Stimulated activated CD8-positive, alpha-beta memory T cell treated with anti-CD3 and anti-CD28 coated beads, Interleukin-15, amount 100 ng/mL, for 4 hours (primary cell): ENCODE measurements at places on chromosomes 6 and 20.

DNA sequence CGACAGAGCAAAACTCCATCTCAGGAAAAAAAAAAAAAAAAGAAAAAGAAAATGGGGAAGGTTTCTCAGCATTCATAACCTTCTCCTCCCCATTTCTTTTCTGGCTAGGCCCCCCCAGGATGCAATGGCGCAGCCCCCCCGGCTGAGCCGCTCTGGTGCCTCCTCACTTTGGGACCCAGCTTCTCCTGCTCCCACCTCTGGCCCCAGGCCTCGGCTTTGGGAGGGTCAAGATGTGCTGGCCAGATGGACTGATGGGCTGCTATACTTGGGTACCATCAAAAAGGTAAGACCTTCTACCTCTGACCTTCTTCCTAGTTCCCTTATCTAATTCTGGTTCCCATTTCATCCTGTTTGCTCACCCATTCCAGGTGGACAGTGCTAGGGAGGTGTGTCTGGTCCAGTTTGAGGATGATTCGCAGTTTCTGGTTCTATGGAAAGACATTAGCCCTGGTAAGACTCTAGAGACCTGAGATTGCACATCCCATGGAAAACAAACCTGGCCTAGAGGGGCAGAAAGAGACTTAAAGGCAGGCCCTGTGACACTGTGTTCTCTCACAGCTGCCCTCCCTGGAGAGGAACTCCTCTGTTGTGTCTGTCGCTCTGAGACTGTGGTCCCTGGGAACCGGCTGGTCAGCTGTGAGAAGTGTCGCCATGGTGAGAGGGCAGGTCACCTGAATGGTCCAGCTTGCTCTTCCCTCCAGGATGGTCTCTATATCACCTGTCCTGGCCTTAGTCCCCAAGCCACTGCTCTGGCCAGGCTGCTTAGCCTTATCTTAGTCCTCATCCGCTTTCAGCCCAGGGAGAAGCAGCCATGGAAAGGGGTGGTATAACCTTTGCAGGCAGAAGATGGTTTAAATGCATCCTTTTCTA, 1.6 kb downstream of the PHF1 start:
- DNase-seq = no peak

GRCh38 chr20:24736131-24736843, 212.8 kb upstream of the CST7 start:
- DNase-seq = no peak

DNA sequence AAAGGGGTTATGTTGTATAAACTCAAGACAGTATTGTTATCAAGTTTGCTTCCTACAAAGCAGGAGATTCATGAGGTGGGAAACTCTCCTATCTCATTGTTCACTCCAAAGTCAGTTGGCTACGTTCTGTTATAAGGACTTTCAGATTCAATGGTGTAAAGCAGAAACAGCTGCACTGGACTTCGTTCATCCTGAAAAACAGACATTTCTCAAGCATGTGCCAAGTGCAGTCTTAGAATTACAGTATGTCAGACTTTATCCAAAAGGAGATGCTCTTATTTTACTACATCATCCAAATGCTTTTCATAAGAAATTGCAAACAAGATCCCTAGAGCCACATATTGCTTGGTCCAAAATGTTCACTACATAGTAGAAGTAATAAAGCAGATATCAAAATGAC, 14.9 kb downstream of the COL21A1 start:
- DNase-seq = no peak

DNA sequence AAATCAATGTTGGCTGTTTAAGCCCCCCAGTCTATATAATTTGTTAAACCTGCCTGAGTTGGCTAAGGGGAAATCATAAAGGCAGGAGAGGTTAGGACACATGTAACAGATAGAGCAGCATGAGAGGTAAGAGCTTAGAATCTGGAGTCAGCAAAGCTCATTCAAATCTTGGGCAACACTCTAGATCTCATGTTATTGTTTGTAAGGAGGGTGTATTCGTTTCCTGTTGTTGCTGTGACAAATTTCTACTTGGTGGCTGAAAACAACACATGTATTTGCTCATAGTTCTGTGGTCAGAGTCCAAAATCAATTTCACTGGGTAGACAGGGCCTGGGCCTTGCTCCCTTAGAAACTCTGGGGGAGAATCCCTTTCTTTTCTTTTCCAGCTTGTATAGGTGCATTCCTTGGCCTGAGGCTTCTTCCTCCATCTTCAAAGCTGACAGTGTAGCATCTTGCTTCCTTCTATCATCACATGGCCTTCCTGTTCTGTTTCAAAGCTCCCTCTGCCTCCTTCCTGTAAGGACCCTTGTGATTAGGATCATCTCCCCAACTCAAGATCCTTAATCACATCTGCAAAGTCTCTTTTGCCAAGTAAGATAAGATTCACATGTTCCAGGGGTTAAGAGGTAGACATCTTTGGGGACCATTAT, 4.4 kb downstream of the LY86 start:
- no peak for DNase-seq

- no peak for DNase-seq
Observed at GRCh38 chr6:75171567-75171966, 34.3 kb downstream of the COL12A1 start.

- no peak for DNase-seq
Observed at GRCh38 chr6:158391276-158391675, 79.0 kb downstream of the TULP4 start.

- DNase-seq = no peak
Observed at GRCh38 chr6:41593406-41593805, 44.9 kb upstream of the MDFI start.

DNA sequence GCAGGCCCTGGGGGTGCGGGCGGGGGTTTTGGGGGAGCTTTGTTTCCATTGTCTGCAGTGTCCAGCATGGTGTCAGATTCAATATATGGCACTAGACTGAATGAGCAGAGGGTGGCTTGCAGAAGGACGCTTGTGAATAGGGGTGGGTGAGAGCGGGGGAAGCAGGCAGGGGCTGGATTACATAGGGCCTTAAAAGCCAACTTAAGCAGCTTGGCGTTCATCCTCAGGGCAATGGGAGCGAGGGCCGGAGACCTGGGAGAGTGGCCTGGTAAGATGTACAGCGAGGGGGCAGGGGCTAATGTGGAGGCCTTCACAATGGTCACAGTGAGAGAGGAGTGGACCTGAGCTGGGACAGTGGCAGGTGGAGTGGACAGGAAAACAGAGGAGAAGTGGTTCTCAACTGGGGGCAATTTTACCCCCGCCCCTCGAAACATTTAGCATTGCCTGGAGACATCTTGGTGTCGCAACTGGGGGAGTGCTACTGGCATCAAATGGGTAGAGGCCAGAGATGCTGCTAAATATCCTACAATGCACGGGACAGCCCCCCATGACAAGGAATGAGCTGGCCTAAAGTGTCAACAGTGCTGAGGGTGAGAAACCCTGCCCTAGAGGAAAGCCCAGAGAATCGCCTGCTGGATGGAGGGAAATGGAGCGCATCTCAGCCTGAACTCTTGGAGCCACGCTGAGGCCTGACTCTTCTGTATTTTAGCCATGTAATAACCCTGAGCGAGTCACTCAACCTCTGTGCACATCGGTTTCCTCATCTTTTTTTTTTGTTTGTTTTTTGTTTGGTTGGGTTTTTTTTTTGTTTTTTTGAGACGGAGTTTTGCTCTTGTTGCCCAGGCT, 15.1 kb upstream of the BAK1 start:
- no peak for DNase-seq

DNA sequence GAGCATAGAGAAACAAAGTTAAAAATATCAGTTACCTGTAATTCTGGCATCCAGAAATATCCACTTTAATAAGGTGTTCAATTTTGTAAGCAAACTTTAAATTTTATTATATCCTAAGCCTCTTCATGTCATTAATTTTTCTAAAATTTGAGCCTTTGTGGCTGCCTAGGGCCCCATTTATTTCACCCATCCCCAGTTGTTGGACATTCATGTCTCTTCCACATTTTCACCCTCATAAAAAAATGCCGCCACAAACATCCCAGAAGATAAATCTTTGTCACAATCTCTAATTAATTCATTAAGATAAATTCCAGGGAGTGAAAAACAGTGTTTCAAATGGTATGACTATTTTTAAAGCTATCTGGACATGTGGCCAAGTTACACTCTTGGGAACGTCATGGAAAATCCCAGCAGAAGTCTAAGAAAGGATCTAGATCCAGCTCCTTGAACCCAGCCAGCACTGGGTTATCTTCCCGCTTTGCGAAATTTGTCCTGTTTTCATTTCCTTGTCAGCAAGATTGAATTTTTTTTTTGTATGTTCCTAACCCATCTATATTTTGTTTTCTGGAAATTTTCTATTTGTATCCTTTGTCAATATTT, 97.2 kb downstream of the TMEM242 start:
- no peak for DNase-seq

DNA sequence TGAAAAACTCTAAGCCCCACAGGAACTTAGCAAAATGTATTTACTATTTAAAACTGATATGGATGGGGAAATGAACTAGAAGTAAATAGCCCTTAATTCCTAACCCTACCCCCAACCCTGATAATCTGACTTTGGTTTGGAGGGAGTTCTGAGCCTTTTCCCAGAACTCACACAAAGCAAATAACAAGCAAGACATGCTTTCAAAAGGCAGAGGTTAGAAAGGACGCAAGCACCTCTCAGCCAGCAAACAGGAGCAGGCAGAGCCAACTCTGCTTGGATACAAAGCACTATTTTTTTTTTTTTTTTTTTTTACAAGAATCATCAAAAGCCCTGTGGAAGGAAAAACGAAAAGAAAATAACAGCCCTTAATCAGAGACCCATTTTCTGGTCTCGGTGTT, 58.7 kb downstream of the SLC22A23 start:
- DNase-seq = no peak

DNA sequence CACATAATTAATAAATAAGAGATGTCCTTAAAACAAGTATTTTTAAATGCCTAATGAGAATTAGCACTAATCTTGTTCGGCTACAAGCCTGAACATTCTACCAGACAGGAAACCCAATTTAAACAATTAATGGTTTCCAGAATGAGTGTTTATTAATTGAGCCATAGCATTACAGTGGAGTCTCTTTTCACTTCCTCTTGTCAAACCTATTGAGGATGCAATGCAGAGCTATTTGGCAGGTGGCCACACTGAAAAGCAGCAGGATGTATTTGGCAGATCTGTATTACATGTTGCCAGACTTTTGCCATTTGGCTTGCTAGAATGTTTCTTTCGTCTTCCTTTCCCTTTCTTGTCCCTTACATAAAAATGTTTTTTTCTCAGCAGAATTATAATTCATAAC, 475.2 kb upstream of the MARCKS start:
- DNase-seq = no peak

GRCh38 chr6:135913785-135914184, 62.3 kb downstream of the PDE7B start:
- no peak for DNase-seq

DNA sequence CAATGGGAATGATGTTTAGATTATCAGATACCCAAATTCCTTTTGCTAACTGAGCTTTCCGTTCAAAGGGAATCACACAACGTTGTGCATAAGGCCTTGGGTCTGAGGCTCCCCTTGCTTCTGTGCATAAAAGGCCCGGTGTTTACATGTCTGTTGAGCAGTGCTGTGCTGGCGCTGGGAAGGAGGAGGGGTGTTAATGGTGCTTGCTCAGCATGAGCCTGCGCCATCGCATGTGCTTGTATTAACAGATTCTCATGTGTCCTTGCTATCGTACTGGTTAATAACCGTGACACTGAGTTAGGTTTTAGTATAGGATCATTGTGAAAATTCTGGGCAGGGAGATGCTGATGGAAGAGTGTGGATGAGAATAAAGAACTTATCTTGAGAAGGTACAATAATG, 62.3 kb upstream of the TRAF3IP2 start:
- DNase-seq = no peak

- no peak for DNase-seq
Observed at GRCh38 chr20:64164123-64164836, at the start of gene MYT1. MYT1 (plus strand) TSS chr20:64164452; CDS start chr20:64198862, 34,410 bp downstream.

DNA sequence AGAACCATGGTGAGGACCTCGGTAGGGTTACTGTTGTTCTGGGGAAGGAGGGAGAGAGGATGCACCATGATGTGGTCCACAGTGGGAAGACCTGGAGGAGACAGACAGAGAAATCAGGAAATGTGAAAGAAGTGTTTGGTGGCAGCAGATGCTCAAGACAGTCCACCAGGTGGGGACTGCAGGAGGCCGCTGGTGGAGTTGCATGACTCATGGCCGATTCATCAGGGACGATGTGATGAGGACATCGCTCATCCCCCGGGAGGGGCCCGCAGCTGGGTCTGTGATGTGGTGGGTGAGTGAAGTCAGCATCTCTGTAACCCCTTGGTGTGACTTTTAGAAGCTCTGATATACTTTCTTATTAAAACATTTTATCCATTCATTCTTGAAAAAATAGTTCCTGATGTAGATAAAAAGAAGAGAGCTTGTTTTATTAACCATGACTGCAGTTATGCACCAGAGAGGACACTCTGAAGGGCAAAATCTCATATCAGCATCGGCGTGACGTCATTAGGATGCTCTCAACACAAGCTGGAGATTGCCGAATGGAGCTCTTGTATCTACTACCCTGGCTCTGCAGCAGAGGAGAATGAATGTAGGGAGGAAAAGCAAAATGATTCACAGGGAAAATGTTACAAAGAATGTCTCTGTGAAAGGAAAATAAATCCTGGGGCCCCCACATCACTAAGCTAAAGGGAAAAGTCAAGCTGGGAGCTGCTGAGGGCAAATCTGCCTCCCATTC, 71.2 kb downstream of the RAMACL start:
- peak; percentile 41 for DNase-seq

GRCh38 chr6:15244620-15245360, 1.1 kb upstream of the JARID2 start:
- no peak for DNase-seq

GRCh38 chr6:139514819-139515218, 140.4 kb upstream of the CITED2 start:
- DNase-seq = no peak

GRCh38 chr20:22569353-22569752, 15.0 kb downstream of the FOXA2 start:
- no peak for DNase-seq

DNA sequence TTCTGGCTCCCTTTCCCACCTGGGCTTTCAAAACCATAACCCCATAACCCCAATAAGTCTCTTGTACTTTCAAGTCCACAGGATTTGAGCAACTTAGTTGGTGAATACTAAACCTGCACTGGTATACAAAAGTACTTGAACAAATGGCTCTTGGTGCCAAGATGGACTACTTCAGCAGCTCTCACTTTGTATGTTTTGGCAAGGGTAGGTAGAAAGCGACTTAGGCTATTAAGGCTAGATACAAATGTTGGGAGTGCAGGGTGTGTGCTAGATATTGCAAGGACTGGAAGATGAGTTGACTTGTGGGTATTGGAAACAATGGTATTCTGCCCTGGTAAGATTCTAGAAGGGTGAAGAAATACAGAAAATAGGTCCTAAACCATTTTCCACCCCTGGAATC, 182.6 kb upstream of the MOCS1 start:
- no peak for DNase-seq

DNA sequence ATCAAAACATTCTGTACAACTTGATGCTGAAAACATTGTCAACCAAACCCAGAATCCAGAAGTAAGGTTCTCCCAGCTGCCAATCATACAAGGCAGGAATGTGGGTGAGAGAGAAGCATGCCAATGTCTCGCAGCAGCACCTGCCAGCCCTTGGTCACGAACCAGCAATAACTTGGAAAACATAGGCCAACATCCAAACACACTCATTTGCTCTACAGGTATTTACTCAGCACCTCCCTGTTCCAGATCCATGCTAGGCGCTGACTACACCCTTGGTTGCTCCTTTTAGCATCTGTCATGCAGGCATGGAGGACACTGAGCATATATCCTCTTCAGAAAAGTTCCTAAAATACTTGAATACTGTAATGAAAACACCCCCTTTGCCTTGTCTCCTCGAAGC, 63.6 kb downstream of the FAXC start:
- DNase-seq = no peak
